Midbrain (tissue), 1 donor: ENCODE measurements at places on chromosomes 16 and 17.

- DNase-seq = no peak
Observed at GRCh38 chr17:34386697-34387550, 23.9 kb upstream of the CCL1 start.

GRCh38 chr17:13806092-13806491 is 204.4 kb upstream of the HS3ST3A1 start:
- no peak for DNase-seq

DNA sequence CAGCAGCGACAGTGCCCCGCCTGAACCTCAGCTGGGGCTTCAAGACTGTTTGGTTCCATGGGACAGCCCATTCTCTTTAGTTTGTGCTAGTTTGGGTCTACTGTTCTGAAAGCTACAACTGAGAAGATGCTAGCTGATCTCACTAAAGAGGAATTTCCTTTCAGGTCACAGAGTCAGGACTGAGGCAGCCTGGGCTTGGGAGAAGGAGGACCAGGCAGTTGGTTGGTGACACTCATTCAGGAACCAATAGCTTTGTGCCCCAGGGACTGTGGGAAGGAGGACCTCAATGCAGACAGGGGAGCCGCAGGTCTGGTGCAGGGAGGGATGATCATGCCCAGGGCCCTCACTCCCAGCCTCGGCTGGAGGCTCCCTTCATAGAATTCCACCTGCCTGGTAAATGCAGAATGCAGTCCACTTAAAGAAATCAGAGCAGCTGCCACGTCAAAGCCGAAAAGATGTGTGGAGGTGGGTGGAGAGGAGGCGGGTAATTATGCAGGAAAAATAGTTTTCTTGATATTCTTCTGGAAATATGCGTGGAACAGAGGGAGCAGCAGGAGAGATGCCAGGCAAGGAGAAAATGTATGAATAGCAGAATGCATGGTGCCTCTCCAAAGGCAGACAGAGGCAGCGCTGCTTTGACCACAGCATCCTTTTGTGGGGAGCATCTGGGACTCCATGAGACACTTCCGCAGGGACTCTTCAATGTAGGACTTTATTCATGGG is 32.6 kb upstream of the ZFP90 start:
- no peak for DNase-seq

- DNase-seq = no peak
Observed at GRCh38 chr17:74417178-74418045, 14.5 kb upstream of the GPRC5C start.

- DNase-seq = no peak
Observed at GRCh38 chr16:10684511-10685151, 10.1 kb downstream of the TEKT5 start.

GRCh38 chr17:66467766-66468165 is 165.4 kb downstream of the PRKCA start:
- no peak for DNase-seq

- DNase-seq = peak; percentile 21
Observed at GRCh38 chr17:75475144-75475835, 18.9 kb downstream of the TMEM94 start.

GRCh38 chr17:6893382-6894205 is 62.1 kb upstream of the TEKT1 start:
- no peak for DNase-seq

DNA sequence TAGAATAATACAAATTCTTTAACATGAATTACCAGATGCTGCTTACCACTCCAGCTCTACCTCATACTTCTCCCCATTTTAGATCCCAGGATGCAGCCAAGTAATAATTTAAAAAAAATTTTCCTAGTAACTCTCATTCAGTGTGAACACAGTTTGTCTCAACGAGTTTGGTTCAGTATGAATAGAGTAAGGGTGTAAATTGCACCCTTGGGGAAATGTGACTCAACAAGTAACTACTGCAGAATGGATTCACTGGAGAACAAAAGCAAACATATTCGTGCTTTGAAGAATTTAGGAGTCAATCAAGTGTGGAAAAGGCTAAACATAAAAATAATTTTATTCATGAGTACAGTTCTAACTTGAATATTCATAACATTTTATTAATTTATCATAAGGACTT is 23.0 kb downstream of the KCNJ16 start:
- DNase-seq = no peak

DNA sequence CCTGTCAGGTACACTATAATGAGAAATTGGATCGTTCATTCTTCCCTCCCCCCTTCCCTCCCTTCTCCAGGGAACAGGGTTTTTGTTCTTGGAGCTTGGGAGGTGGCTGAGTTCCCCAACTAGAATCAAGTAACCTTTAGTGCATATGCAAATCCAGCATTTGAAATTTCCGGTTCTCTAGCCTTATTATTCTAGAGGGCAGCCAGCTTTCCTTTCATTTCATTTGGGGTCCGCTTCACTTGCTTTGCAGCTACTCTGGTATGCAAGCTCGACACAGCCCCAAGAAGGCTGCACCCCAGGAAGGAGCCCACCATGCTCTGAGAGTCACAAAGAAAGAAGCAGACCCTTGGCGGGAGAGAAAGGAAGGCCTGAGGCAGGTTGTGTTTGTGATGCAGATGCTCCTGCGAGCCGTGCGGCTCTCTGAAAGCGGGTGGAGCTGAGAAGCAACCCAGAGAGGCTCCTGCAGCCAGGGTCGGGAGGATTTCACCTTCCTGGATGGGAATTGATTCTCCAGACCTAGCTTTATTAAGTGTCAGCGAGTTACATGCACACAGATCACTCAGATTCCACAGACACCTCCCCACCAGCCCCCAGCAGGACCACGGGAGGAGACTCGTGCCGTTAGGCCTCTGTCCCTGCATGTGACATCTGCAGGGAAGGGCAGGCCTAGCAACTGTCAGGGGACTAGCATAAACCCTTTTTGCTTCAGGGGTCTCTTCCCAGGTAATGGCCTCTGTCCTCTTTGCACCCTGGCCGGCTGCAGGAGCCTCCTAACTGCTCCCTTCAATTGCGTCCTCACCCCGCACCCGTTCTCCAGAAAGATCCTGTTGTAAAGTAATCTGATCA is 34.5 kb downstream of the PMM2 start:
- DNase-seq = no peak

DNA sequence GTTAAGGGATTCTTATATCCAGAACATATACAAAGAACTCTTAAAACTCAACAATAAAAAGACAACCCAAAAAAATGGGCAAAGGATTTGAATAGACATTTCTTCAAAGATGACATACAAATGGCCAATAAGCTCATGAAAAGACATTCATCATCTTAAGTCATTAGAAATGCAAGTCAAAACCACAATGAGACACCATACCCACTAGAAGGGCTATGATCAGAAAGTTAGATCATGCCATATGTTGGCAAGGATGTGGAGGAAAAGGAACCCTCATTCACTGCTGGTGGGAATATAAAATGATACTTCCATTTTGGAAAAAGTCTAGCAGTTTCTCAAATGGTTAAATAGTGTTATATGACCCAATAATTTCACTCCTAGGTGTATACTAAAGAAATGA is 9.4 kb downstream of the PLD6 start:
- no peak for DNase-seq

DNA sequence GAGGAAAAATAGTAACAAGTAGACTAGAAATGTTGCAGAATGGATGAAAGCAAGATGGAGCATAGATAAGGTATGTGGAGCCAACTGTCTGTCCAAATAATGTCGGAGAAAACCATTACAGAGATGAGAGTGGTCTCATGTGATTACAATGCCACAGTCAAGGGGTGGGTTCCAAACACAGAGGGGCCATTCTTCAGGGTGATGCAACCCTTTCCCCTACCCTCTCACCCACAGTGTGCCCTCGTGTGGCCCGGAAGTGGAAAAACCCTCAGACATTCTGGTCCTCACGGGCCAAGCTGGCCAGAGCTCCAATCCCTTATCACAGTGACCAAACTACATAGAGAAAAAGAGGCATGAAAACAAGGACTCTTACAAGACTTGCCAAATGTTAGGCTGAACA is 17.7 kb upstream of the HS3ST3A1 start:
- DNase-seq = no peak

GRCh38 chr17:40646791-40647623 is 611 bp downstream of the SMARCE1 start:
- DNase-seq = peak; percentile 66

DNA sequence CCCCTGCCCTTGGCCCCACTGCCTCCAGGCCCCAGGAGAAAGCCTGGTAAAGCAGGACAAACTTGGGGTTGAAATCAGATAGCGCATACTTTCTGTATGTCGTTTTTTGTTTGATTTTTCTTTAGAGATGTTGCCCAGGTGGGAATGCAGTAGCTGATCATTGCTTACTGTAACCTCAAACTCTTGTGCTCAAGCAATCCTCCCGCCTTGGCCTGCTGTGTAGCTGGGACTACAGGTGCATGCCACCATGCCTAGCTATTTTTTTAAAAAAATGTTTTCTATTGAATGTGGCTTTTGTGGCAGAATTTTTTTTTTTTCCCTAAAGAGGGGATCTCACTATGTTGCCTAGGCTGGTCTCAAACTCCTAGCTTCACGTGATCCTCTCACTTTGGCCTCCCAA is 11.1 kb upstream of the CCL5 start:
- no peak for DNase-seq

GRCh38 chr17:43342589-43342890 is 56.3 kb upstream of the ARL4D start:
- no peak for DNase-seq

- DNase-seq = no peak
Observed at GRCh38 chr16:85570735-85571562, 42.2 kb upstream of the GSE1 start.

DNA sequence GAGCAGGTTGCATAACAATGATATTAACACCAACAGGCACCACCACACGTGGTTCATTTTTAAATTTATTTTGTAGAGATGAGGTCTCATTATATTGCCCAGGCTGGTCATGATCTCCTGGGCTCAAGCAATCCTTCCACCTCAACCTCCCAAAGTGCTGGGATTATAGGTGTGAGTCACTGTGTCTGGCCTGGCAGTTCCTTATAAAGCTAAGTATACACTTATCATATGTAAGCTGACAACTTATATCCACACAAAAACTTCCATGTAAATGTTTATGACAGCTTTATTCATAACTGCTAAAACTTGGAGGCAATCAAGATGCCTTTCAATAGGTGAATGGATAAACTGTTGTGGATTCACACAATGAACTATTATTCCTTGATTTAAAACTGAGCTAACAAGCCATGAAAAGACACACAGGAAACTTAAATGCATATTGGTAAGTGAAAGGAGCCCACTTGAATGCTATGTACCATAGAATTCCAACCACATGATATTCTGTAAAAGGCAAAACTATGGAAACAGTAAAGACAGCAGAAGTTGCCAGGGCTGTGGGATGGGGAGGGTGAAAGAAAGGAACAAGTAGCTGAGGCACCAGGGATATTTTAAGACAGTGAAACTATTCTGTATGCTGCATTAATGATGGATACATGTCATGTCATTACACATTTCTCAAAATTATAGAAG is 156.5 kb upstream of the KCNJ18 start:
- DNase-seq = no peak

- DNase-seq = no peak
Observed at GRCh38 chr16:76293980-76294379, 16.8 kb downstream of the CNTNAP4 start.

DNA sequence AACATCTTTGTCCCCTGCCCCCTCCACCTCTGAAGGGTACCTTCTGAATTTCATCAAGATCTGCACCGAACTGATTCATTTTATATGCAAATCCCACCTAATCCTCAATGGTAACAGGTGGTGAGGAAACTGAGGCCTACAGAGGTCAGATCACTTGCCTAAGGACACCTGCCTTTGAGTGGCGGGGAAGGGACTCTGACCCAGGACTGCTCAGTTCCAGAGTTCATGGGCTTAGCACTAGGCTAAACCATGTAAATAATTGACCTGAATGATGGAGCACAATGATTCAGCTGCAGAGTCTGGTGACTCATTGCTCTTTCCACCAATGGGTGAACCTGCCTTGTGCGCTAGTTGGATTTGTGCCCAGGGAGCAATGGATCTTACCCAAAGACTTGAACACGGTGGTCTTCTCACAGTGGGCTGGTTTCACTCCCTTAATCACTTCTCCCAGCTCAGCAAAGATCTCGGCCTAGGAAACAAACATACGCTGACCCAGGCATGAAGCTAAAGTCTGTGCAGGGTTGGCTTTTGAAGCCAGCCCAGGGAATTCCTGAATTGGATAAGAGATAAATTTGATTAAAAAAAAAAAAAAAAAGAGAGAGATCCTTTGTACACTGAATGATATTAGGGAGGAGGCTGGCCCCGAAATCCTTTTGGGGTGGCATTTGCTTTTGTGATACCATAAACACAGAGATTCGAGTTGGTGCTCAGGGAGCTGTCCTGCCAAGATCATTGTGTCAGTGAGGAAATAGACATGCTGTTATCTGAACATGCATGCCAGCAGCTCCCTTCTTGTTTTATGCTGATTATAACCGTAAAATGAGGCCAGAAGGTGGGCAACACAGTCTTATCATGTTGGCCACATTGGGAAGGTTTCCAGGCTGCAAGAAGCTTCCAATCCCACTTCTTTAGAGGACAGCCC is 17.0 kb downstream of the CRYM start:
- DNase-seq = no peak

DNA sequence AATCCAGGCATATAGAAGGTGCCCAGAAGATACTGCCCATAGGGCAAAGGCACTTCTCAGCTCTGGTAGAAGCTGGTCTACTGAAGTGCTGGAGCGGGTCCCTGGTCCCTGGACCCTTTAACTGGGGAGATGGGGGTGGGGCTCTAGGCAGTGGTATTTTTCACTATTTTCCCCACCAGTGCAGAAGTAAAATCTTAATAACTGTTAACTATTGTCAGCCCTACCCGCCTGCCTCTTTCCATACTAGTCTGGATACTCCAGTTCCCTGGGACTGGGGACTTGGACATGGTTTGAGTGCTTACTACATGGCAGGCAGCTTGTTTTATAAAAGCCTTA is 24.6 kb downstream of the IGF2BP1 start:
- DNase-seq = no peak

- no peak for DNase-seq
Observed at GRCh38 chr16:16915771-16916170, 536.8 kb downstream of the NPIPA7 start.

DNA sequence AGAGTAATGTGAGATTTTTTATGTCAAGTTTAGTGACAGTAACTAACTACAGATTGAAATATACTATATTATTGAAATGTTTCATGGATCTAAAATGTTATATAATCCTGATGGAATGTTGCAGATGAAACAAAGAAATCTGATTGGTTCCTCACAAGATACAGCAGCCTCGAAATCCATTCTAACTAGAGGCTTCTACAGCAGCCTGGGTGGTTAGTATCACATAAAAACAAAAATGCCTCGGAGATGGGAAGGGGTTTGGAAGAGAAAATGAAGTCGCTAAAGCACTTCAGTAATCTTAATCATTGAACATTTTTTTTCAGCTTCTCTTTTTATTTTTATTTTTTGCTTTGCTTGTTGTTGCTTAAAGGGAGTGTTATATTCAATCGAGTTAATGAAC is 75.2 kb downstream of the TANC2 start:
- DNase-seq = no peak

DNA sequence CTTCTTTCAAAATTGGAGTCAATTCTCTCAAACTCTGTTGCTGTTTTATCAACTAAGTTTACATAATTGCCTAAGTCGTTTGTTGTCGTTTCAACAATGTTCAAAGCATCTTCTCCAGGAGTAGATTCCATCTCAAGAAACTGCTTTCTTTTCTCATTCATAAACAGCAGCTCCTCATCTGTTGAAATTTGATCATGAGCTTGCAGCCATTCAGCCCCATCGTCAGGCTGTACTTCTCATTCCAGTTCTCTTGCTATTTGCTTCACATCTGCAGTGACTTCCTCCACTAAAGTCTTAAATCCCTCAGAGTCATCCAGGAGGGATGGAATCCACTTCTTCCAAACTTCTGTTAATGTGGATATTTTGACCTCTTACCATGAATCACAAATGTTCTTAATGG is 230.6 kb downstream of the IRF8 start:
- no peak for DNase-seq

- no peak for DNase-seq
Observed at GRCh38 chr17:38892620-38893019, 22.8 kb downstream of the LASP1 start.
